ENCODE measurements at places on chromosomes 3 and 15. TPM values are rescaled to one million over a fixed set of nuclear protein-coding genes. Genes with fewer than 3 reads are reported as not detected.
A peak's percentile ranks its signal among the peaks of the same experiment; 100 is the strongest.

DNA sequence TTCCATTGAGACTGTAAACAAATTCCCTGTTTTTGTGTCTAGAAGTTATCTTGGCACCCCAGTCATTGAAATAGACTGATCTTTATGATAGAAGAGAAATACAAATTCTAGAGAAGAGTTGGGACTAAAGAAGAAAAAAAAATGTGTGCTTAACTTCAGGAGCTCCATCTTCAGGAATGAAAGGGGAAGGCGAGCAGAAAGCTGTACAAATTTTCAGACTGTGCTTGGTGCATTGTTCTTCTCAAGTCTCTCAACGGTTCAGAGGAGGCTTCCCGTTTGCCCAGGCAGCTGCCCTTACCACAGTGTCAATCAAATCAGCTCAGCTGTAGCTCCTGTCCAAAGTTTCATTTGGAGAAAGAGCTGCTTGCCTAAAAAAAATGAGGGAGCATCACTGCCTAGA, 41.7 kb downstream of the OXSM start:
- DNase-seq = peak; percentile 16

- DNase-seq = no peak
These were observed 647.2 kb upstream of the UBE2E2 start for GRCh38 chr3:22555753-22556435.

DNA sequence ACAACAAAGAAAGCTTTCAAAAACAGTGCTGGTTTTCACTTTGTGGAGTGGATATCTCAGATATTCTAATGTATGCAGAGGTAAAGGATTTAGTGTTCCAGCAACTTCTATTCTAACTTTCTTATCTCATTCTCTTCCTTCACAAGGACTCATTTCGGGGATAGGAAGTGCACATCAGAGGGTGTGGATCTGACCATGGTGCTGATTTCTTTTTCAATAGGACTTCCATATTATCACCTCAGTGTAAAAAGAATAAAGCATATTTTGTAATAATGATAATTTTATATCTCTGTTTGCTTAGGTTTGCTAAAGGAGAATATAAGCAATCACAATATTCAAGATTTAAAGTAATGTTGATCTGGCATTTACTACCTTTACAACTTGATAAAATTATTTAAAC, 12.5 kb upstream of the CADM2 start:
- no peak for DNase-seq

GRCh38 chr15:71705151-71705550, 105.2 kb upstream of the NR2E3 start:
- DNase-seq = no peak

DNA sequence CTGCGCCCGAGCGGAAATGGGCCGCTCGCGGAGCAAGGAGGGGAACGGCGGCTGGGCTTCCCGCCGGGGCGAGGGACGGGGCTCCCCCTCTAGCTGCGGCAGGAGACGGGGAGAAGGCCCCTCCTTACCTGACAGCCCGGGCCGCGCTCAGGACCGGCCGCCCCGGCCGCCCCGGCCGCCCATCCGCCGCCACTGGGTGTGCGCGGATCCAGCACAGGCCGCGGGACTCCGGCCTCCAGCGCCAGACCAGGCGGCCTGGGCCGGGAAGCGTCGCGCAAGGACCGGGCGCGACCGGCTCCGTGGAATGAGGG, 296 bp downstream of the TPRA1 start:
- DNase-seq = no peak

GRCh38 chr15:89218531-89218930, 2.8 kb downstream of the RLBP1 start:
- no peak for DNase-seq

DNA sequence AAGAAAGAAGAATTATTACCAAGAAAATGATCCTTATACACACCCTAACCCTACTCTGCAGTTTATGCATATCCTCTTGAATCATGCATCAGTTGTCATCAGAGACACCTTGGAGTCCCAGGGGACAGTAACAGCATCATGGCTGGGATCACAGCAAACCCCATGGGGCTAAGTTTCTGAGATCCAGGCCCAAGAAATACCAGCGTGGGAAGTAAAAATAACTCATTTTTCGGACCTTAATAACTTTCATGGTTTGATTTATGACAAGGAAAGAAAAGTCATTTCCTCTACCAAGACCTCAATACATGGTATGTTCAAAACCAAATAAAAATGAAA, 38.8 kb upstream of the B3GNT5 start:
- DNase-seq = no peak

DNA sequence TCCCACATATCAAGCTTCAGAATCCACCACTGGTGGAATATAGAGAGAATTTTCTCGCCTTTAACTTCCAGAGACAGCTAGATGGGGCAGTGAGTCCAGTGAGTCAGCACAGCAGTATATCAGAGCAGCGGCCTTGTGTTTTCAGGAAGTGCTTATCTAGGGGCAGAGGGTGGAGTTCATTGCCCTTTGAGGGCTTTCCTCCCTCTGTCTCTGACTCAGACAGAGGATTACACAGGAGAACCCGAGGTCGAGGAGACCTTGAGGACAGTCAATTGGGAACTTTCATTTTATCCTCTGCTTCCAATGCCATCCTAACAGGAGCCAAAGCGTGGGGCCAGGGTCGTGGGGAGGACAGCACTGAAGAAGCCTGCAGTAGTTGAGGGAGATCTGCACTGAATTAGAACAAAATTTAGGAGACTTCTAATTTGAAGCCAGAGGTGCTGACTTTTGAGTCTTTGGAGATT, 109.6 kb upstream of the UMPS start:
- no peak for DNase-seq

Gene PDIA5
- 18.6 TPM for polyA plus RNA-seq

Gene UACA
- polyA plus RNA-seq = 137 TPM
